Stimulated activated CD8-positive, alpha-beta memory T cell treated with anti-CD3 and anti-CD28 coated beads, Interleukin-15, amount 100 ng/mL, for 24 hours (primary cell): ENCODE measurements at places on chromosomes 1 and 21.

DNA sequence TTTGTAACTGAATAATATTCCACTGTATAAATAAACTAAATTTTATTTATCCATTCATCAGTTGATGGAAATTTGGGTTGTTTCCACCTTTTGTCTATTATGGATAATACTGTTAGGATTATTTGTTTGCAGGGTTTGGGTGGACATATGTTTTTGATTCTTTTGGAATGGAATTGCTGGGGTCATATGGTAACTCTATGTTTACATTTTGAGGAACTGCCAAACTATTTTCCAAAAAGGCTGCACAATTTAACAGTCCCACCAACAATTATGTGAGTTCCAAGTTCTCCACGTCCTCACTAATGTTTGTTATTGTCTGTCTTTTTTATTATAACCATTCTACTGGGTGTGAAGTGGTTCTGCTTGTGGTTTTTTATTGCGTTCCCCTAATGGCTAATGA is 4.3 kb upstream of the SERBP1 start:
- no peak for DNase-seq

DNA sequence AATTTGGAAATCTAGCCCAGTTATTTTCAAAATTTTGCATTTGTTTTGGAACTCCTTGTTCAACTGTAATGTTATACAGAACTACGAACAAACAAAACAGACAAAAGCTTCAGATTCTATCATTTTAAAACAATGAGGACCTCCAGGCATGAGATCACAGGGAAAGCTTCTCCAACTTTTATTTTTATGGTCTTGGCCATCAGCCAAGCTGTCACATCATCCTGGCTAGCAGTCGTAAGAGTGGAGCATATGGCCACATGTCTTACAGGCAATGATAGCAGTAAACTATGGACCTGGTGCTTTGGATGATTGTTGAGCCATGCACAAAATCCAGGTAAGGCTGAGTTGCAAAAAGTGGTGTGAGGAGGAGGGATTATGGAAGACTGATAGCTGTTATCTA is 299.6 kb downstream of the LMX1A start:
- no peak for DNase-seq

DNA sequence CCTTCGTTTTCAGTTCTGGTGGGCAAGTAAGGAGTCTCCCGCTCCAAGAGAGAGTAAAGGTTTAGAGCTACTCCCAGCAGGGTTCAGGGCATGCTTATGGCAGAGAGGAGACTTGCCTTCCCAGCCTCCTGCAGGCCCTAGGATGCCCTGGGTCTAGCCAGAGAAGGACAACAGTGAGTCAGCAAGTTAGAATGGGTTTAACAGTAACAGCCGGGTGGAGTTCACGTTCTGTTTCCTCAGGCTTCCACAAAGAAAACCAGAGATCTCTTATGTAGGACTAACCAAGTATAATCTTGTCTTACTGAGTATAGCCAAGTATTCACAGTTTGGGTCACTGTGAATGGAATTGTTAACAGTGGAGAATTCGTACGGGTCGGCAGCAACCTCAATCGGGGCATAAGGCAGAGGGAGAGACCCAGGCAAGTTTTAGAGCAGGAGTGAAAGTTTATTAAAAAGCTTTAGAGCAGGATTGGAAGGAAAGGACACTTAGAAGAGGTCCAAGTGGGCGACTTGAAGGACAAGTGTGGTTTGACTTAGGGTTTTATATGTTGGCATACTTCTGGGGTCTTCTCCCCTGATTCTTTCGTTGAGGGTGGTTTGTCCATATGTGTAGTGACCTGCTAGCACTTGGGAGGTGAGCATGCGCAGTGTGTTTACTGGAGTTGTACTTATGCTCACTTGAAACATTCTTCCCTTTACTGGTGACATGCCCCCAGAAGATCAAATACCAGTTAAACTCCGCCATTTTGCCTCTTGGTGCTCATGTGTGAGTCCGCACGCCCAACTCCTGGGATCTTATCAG is 4.5 kb downstream of the OVAAL start:
- DNase-seq, result no peak

- DNase-seq, result no peak
These were observed 97.7 kb upstream of the IFFO2 start for GRCh38 chr1:19054216-19054615.

DNA sequence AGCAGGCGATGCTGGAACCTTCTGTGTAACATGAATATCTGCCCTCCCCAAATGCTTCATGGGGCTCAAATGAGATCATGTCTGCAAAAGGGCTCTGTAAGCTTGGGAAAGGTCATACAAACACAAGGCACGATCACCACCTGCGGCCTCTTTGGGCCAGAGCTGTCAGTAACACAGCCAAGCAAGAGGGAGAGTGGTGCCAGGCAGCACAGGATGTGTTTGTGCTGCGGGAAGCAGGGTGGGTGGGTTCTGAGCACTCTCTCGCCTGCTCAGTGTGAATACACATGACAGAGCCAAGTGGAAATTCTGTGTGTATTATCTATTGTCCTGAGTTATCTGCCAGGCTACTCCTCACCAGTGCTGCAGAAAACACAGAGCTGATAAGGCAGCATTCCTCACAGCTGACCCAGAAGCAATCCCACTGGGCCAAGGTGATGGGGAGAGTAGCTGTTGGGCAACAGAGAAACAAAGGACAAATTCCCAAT is 101.2 kb downstream of the LAMC2 start:
- DNase-seq, result no peak
